ENCODE measurements at places on chromosomes 6 and 20. TPM values are rescaled to one million over a fixed set of nuclear protein-coding genes. Genes with fewer than 3 reads are reported as not detected.

Gene SLC22A3
- 0.16 TPM for total RNA-seq

Gene GRIK2
- 1.5 TPM for total RNA-seq

Gene TP53INP2
- 6.2 TPM for total RNA-seq

Gene RFX6
- total RNA-seq, result not detected

Gene NKAIN2
- not detected for total RNA-seq
